ENCODE measurements at places on chromosomes 5 and 9.

GRCh38 chr9:111180811-111181210 is 142.5 kb upstream of the LPAR1 start:
- no peak for DNase-seq

GRCh38 chr9:137245450-137246421 is 4.6 kb downstream of the TUBB4B start:
- no peak for DNase-seq

- no peak for DNase-seq
These were observed 25.5 kb downstream of the MTRR start for GRCh38 chr5:7894439-7894838.

DNA sequence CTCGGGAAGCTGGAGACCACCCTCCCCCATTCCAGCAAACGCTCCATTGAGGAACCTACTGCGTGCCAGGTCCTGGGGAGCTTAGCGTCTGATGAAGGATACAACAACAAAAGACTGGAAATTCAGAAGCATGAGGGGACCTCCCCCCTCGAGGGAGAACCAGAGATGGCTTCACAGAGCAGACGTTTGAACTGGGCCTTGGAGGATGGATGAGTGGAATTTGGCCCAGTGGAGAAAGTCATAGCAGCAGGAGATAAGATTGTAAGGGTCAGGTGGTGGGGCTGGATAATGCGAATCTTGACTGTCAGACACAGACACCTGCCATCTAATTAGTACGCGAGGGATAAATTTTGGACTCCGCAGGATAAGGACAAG is 1.2 kb upstream of the SLC25A51 start:
- no peak for DNase-seq

DNA sequence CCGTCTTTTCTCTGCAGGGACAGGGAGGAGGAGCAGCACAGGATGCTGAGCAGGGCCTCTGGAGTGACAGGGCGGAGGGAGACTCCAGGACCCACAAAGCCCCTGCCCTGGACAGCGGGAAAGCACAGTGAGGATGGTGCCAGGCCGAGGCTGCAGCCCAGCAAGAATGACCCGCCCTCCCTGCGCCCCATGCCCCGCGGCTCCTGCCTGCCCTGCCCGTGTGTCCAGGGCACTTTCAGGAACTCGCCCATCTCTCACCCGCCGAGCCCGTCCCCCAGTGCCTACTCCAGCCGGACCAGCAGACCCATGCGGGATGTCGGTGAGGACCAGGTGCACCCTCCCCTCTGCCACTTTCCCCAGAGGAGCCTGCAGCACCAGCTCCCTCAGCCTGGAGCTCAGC is 9.1 kb upstream of the EXOC3 start:
- DNase-seq: no peak

GRCh38 chr5:60521376-60522291 is 178.3 kb downstream of the DEPDC1B start:
- no peak for DNase-seq
